ENCODE measurements at places on chromosomes 3 and 15. TPM values are rescaled to one million over a fixed set of nuclear protein-coding genes. Genes with fewer than 3 reads are reported as not detected.

- peaks cover 1% of the 10 kb centered on the region for H3K36me3 ChIP-seq
- no peaks in the 10 kb centered on the region for H3K27me3 ChIP-seq
- no peak for DNase-seq
- no peak overlapping the region for H3K4me3 ChIP-seq
Observed at GRCh38 chr3:45479621-45480035, 91.3 kb downstream of the LARS2 start.

GRCh38 chr3:40989141-40990061 is 209.9 kb upstream of the CTNNB1 start:
- no peak overlapping the region for H3K27ac ChIP-seq
- no peak overlapping the region for H3K4me3 ChIP-seq
- DNase-seq = no peak
- H3K4me1 ChIP-seq = no peaks in the 10 kb centered on the region
- no peaks in the 10 kb centered on the region for H3K36me3 ChIP-seq

DNA sequence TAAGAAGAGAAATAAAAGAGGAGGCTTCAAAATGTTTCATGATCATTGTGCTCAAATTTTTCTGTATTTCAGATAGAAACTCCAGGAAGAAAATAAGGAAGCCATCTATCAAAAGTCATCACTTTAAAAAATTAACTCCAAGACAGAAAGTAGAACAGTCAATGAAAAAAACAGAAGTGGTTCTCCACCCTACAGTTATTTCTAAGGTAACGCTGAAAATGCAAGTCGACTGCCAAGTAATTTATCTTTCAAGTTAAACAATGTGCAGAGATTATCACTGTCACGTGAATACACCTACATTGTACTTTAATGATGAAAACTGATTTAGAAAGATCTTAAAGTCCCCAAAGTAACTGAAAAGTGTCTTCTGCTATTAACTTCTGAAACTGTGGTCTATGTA is 78.5 kb upstream of the SNRPA1 start:
- no peak overlapping the region for H3K27ac ChIP-seq
- H3K4me3 ChIP-seq = no peak overlapping the region
- peaks cover 4% of the 10 kb centered on the region for H3K4me1 ChIP-seq

Gene SPINK8
- not detected for total RNA-seq

Gene CPNE4
- total RNA-seq = 0.79 TPM

GRCh38 chr15:67358812-67359211 is 104.2 kb downstream of the IQCH start:
- no peaks in the 10 kb centered on the region for H3K4me1 ChIP-seq
- no peaks in the 10 kb centered on the region for H3K36me3 ChIP-seq
- DNase-seq = peak; percentile 17
- no peaks in the 10 kb centered on the region for H3K27me3 ChIP-seq
- H3K4me3 ChIP-seq = no peak overlapping the region
- no peak overlapping the region for H3K27ac ChIP-seq

Gene VIPR1
- 4.9 TPM for total RNA-seq

DNA sequence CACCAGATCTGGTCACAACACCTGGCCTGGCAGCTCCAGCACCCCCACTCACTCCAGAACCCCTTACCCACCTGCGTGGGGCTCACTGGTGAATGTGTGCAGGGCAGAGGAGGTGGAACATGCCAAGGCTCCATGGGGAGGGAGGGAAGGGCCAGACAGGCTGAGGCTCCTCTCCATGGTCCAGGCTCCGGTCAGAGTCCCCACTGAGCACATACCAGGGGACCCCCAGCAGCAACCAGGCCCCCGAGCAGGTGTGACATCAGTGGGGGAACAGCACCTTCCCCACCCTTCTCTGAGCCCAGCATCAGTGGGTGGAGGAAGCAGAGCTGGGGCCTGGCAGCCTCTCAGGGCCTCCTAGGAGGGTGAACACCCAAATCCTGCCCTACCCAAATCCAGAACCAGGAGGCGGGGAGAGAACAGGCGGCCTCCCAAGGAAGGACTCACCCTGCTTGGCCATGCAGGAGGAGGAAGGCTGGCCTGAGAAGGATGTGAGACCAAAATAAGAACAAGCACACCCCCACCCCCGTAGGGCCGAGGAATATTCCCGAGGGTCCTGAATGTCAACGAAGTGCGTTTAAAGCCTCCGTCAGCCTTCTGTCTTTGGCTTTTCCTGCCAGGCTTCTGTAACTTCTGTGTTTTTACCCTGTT is 1.1 kb upstream of the GP9 start:
- no peak overlapping the region for H3K4me3 ChIP-seq
- no peak for DNase-seq
- H3K27me3 ChIP-seq = no peaks in the 10 kb centered on the region

DNA sequence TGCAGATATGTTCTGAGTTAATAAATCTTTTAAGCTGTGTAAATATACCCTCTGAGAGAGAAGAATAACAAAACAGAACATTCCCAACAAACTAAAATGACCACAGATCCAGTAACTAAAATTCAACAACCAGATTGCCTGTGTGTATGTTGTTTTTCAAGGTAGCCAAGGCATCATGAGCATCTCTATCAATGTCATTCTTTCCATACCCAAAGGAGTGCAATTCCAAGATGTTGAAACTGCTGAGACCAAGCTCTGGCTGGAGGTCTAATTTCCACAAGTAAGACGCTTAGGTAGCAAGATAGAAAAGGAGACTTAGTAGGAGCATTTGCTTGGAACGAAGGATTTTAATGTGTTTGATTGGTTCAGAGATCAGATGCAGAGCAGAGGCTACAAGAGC is 276.3 kb downstream of the RBMS3 start:
- H3K36me3 ChIP-seq = no peaks in the 10 kb centered on the region
- H3K4me3 ChIP-seq = no peak overlapping the region
- no peaks in the 10 kb centered on the region for H3K4me1 ChIP-seq
- no peak for DNase-seq
- H3K27ac ChIP-seq = no peak overlapping the region

GRCh38 chr3:77795013-77795412 is 755.1 kb downstream of the ROBO2 start:
- no peaks in the 10 kb centered on the region for H3K4me1 ChIP-seq
- no peak overlapping the region for H3K27ac ChIP-seq

Gene LIPH
- 14.7 TPM for total RNA-seq

- no peaks in the 10 kb centered on the region for H3K27me3 ChIP-seq
- H3K4me3 ChIP-seq = no peak overlapping the region
- no peak for DNase-seq
- no peak overlapping the region for H3K27ac ChIP-seq
- H3K4me1 ChIP-seq = no peaks in the 10 kb centered on the region
- no peaks in the 10 kb centered on the region for H3K36me3 ChIP-seq
Observed at GRCh38 chr15:26620528-26621458, 152.1 kb downstream of the GABRB3 start.

Gene CYP1A1
- total RNA-seq = 0.13 TPM

GRCh38 chr15:78000091-78000926 is 77.2 kb downstream of the TBC1D2B start:
- H3K4me3 ChIP-seq = no peak overlapping the region
- DNase-seq = peak; percentile 90
- H3K27me3 ChIP-seq = no peaks in the 10 kb centered on the region
- H3K27ac ChIP-seq = no peak overlapping the region
- peaks cover 2% of the 10 kb centered on the region for H3K36me3 ChIP-seq

Gene COLQ
- total RNA-seq = 4.3 TPM
